Caki2 (cell line): ENCODE measurements at places on chromosomes 4 and X.

- DNase-seq: no peak
Observed at GRCh38 chrX:65689377-65689776, 21.9 kb downstream of the MSN start.

- no peak for DNase-seq
Observed at GRCh38 chr4:153138736-153139135, 65.5 kb upstream of the TRIM2 start.

- peak; percentile 13 for DNase-seq
Observed at GRCh38 chr4:6177587-6178197, 22.7 kb downstream of the JAKMIP1 start.

DNA sequence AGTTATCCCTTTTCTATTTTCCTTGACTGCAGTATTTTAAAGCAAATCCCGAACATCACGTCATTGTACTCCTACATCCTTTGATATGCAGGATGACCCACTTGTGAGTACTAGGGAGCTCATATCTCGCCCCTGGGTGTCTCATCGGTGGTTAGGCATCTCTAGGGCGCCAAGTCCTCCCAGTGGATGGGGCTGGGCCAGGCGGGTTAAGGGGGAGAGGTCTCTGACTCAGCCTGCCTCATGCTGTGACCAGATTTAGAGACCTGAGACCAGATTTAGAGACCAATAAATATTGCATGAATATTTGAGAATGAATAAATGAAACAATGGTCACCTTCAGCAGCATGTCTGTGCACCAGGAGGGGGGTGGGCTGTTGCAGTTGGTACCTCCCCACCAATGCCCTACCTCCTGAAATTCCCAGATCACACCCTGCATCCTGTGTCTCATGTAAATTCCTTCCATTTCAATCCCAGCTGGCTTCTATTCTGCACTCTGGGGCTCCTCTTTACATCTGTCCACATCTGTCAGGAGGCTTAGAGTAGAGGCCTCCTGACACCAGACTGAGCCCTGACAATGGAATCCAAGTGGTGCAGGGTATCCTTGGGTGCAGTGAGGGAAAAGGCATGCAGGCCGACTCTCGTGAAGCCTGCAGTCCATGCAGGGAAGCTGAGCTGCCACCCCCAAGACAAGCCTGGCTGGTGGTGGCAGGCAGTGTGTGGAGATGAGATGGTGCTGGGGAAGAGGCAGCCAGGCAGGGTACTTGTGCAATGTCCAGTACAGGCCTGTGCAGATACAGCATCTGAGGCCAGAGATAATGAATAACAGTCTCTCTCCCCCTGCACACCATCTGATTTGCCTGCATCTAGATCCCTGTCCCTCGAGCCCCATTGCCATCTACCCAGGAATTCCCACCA lies 5.2 kb downstream of the APLN start:
- DNase-seq: no peak
